Stimulated activated naive B cell treated with anti-CD40 and anti-IgM and Interleukin-4, amounts not matched to agents 10 μg/mL and 1 μg/mL and 100 μg/mL, for 72 hours (primary cell): ENCODE measurements at places on chromosomes 4 and X.
A peak's percentile ranks its signal among the peaks of the same experiment; 100 is the strongest.

DNA sequence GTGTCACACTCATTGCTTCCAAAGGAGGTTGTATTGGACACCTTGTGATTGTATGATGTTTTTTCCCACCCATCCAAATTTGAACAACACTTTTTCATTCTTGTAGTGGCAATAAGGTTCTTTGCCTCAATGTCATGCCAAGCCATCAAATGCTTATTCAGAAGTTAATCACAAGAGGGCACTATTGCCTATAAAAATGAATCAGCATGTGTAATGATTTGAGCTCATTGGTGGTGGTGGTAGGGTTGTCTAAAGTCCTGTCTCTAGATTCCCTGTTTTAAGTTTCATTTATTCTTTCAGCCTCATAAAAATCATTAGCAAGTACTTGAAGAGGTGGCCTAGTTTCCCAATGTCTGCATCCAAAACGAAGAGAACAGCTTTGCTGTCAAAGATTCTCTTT, 37.0 kb downstream of the IRS4 start:
- no peaks in the 10 kb centered on the region for H3K4me1 ChIP-seq
- H3K36me3 ChIP-seq, result no peaks in the 10 kb centered on the region
- DNase-seq, result no peak
- no peak overlapping the region for H3K4me3 ChIP-seq
- no peaks in the 10 kb centered on the region for H3K27me3 ChIP-seq
- no peak overlapping the region for H3K27ac ChIP-seq

DNA sequence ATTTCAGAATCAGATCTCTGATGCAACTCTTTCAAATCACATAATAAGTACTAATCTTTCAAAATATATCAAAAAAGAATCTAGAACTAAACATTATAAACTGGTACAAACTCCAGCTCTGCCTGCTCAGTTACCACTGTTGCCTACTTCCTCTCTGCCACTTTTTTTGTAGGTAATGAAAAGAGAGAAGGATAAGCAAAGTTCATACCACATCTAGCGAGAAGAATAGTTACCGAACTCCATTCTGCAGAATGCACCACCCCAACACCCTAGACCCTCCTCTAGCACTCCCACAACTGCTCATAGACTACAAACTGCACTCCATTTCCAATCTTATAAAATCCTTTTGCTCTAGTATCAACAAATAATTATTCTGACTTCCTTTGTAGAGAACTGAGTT, 19.7 kb upstream of the LRBA start:
- peaks cover 33% of the 10 kb centered on the region for H3K4me1 ChIP-seq
- peaks cover 16% of the 10 kb centered on the region for H3K27me3 ChIP-seq
- H3K36me3 ChIP-seq, result no peaks in the 10 kb centered on the region
- no peak overlapping the region for H3K27ac ChIP-seq
- DNase-seq, result no peak

DNA sequence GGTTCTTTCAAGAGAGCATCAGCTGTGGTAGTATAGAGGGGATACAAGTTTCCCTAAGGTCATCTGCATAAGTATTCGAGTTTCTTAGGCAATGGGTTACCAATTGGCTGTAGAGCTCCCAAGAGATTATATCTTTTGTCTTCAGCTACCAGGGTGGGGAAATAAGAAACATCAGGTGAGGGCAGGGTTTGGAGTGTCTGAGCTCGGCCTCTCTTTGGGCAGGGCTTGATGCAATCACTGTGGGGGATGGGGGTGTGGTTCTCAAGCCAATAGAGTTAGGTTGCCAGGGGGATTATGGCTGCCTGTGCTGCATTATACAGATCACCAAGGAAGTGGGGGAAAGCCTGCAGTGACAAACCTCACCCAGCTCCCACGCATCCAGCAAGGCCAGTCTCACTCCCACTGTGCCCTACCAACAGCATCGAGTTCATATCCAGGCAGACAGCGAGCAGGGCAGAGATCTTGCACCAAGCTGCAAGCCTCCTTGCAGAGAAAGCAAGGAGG, 172.1 kb upstream of the MAGEE2 start:
- no peak overlapping the region for H3K27ac ChIP-seq
- H3K27me3 ChIP-seq, result peaks cover 6% of the 10 kb centered on the region
- H3K4me3 ChIP-seq, result no peak overlapping the region
- H3K4me1 ChIP-seq, result no peaks in the 10 kb centered on the region
- H3K36me3 ChIP-seq, result no peaks in the 10 kb centered on the region

GRCh38 chrX:103608306-103608963, 672 bp downstream of the TCEAL3 start:
- DNase-seq, result no peak
- peaks cover 6% of the 10 kb centered on the region for H3K36me3 ChIP-seq
- H3K4me1 ChIP-seq, result peaks cover 8% of the 10 kb centered on the region
- H3K4me3 ChIP-seq, result peak overlapping the region; percentile 87
- peak overlapping the region; percentile 38 for H3K27ac ChIP-seq
- peaks cover 17% of the 10 kb centered on the region for H3K27me3 ChIP-seq

GRCh38 chr4:129264008-129264657, 168.2 kb downstream of the C4orf33 start:
- peaks cover 6% of the 10 kb centered on the region for H3K4me1 ChIP-seq
- DNase-seq, result no peak
- no peak overlapping the region for H3K4me3 ChIP-seq
- no peak overlapping the region for H3K27ac ChIP-seq
- peaks cover 3% of the 10 kb centered on the region for H3K27me3 ChIP-seq

DNA sequence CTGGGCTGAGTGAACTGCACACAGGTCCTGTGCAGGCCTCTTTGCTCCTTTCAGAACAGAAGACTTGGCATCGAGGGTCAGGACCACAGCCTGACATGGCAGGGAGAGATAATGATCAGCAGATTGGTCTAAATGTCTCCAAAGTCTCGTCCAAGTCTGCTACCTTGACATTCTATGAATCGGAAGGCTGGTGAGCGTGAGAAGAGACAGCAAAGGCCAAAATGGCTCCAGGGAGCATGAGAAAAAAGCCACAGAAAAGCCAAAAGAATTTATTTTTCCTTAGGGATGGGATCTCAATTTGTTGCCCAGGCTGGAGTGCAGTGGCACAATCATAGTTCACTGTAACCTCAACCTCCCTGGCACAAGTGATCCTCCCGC, 32.3 kb upstream of the IQSEC2 start:
- DNase-seq, result no peak
- peak overlapping the region; percentile 59 for H3K27ac ChIP-seq
- no peak overlapping the region for H3K4me3 ChIP-seq
- no peaks in the 10 kb centered on the region for H3K36me3 ChIP-seq

DNA sequence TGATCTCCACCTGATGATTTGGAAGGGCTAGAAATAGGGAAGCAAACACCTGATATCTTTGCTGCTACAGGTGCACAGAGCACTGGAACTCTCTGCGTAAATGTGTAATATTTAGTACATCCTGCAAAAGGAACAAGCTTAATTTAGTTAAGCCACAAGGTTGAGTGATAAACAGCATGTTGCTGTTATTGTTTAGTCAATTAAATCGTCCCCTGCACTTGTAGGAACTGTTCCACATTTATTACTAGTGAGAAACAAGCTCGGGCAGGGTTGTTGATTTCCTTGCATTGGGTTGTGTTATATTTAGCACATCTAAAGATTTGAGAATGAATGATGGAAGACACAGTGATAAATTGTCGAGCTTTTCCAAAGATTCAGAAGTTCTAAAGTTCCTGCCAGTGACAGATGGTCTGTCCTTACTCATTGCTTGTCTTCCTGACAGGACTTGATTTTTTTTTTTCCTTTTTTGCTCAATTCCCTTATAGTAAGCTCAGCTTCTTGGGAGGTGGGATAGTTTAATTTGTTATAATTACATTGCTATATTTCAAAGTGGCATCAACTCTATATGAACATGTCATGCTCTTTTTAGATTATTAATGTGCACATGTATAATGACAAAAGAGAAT, 627.0 kb upstream of the ATOH1 start:
- H3K4me3 ChIP-seq, result no peak overlapping the region
- DNase-seq, result no peak
- no peak overlapping the region for H3K27ac ChIP-seq

- no peaks in the 10 kb centered on the region for H3K4me1 ChIP-seq
- DNase-seq, result no peak
- no peaks in the 10 kb centered on the region for H3K36me3 ChIP-seq
- H3K27ac ChIP-seq, result no peak overlapping the region
- no peak overlapping the region for H3K4me3 ChIP-seq
- H3K27me3 ChIP-seq, result no peaks in the 10 kb centered on the region
These were observed 374.4 kb upstream of the NWD2 start for GRCh38 chr4:36870121-36870520.

DNA sequence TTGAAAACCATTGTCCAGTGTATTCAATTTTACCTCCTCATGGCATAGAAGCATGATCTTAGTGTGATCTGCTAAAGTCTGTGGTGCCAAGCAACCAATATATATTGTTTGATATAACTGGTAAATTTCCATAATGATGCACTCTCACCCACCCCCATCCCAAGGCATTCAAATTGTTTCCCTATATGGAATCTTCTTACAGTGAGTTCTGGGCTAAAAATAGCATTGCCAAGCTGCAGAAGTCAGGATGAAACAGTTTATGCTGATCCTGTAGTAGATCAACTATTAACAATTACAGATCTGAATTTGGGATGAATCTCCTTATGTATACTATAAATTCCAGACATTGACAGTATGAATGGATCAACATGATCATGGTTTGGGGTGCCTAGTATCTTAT, 20.9 kb downstream of the FGF13 start:
- no peaks in the 10 kb centered on the region for H3K27me3 ChIP-seq
- no peaks in the 10 kb centered on the region for H3K36me3 ChIP-seq
- peaks cover 3% of the 10 kb centered on the region for H3K4me1 ChIP-seq
- H3K4me3 ChIP-seq, result no peak overlapping the region
- DNase-seq, result no peak

- no peaks in the 10 kb centered on the region for H3K36me3 ChIP-seq
- no peak overlapping the region for H3K4me3 ChIP-seq
- peaks cover 35% of the 10 kb centered on the region for H3K27me3 ChIP-seq
- no peaks in the 10 kb centered on the region for H3K4me1 ChIP-seq
- DNase-seq, result no peak
These were observed 13.5 kb downstream of the DCHS2 start for GRCh38 chr4:154478128-154478527.
